Omental fat pad (tissue), 4 donors: ENCODE measurements at places on chromosomes 12 and 14. TPM values are rescaled to one million over a fixed set of nuclear protein-coding genes. Genes with fewer than 3 reads are reported as not detected.
A peak's percentile ranks its signal among the peaks of the same experiment; 100 is the strongest.

Gene PPP1R36
- 3.2 TPM for total RNA-seq

Gene IL31
- total RNA-seq, result not detected

DNA sequence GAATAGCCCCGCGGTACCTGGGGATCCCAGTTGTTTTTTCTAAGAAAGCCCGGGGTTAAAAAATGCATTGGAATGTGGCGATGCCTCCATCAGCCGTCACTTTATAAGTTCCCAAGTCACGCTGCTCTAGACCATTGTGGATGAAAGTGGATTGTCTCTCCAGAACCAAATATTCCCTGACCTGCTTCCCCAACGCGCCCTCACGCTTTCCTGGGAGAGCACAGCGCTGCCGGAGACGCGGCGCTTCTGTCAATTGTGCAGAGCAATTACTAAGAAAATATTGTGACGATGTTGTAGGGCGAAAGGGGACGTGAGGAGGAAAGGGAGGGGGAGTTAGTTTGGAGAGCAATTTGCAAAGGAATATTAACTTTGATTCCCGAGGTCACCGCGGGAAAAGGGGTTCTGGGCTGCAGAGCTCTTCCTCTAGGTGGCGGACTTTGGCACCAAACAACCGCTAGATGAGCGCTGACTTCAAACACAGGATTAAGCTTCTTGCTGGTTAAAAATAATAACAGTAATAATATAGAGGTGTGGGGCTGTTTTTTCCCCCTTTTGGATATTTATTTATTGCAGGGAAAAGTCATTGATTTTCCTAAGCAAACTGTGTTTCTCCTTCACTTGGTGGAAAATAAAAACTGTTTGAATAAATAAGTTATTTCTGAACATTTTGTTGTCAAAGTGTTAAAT lies 9.6 kb upstream of the FOXG1 start:
- DNase-seq, result no peak

- DNase-seq, result no peak
Measured at GRCh38 chr12:115973066-115973465, 304.4 kb downstream of the MED13L start.

Gene ST8SIA1
- total RNA-seq, result 3.5 TPM

- no peak for DNase-seq
Measured at GRCh38 chr14:100668352-100668751, 58.3 kb upstream of the DLK1 start.

DNA sequence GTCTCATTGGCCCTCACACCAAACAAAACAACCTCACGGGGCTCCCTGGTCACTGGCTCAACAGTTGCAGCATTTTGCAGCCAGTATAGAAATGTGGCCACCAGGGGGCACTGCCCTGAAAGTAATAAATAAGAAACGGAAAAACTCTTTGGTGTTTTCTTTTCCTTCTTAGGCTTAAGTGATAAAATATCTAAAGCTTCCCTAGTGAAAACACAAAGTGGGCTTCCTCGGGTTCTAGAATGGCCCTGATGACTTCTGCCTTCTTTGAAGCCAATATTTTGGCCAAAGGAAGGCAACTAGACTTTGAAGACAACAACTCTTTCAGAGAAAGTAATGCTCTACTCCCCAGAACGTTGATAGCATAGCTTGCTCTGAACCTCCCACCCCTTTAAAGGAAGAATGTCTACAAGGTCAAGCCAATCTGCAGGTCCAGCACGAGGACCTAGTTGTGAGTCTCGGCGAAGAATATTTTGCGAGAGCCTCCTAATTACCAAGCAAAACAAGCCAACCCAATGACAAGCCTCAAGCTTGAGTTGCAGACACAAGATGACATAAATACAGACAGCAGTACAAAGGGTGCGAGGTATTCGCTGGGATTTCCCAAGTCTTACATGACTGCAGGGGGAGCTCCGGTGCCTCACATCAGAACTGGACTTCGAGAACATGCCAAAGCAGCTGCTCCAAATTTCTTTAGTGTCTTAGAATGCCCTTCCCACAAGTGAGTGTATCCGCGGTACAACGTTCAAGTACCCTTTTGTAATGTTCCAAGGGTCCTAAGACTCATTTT lies 2.6 kb downstream of the ITPK1 start:
- DNase-seq, result peak; percentile 98

GRCh38 chr12:75650595-75651341 lies 139.4 kb upstream of the KRR1 start:
- no peak for DNase-seq

Gene KLHDC2
- 48.6 TPM for total RNA-seq

Gene CMA1
- total RNA-seq, result not detected

DNA sequence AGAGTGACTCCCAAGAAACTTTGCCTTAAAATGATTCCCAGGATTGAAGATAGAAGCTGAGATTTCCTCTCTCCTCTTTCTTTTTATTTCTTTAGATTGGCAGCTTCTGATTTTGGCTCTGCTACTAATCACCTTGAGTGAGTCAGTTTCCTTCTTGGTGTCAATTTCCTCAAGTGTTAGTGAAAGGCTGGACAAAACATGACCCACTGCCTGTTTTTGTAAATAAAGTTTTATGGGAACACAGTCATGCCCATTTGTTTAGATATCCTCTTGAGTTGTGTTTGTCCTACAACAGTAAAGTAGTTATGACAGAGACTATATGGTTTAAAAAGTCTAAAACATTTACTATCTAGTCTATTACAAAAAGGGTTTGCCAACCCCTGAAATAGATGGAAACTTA lies 227.2 kb upstream of the TBX3 start:
- DNase-seq, result no peak

GRCh38 chr14:91125271-91125660 lies 11.4 kb downstream of the DGLUCY start:
- DNase-seq, result no peak

Gene LMNTD1
- total RNA-seq, result not detected

GRCh38 chr14:103198131-103199105 lies 75.2 kb downstream of the TNFAIP2 start:
- no peak for DNase-seq

Gene KRT75
- not detected for total RNA-seq

GRCh38 chr12:94982456-94982855 lies 21.0 kb downstream of the NDUFA12 start:
- no peak for DNase-seq

DNA sequence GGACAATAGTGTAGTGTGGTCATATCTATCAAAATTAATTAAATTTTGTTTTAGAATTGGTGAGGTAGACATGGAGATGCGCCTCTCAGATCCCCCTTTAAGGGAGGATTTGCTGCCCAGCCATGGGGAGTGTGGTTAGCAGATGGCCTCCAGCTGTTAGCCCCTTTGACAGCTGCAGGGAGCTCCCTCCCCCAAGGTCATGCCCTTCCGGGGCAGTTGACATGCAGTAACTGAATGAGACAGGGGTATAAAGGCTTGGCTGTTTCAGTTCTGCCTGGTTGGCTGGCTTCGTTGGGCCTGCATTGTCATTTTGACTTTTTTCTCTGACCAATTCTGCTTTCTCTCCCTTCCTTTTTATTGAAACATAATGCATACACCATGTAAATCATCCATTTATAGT lies 291.5 kb upstream of the SRRM4 start:
- DNase-seq, result no peak

- no peak for DNase-seq
Measured at GRCh38 chr12:67773896-67774295, 125.4 kb downstream of the DYRK2 start.

Gene NAV3
- total RNA-seq, result 13.9 TPM

DNA sequence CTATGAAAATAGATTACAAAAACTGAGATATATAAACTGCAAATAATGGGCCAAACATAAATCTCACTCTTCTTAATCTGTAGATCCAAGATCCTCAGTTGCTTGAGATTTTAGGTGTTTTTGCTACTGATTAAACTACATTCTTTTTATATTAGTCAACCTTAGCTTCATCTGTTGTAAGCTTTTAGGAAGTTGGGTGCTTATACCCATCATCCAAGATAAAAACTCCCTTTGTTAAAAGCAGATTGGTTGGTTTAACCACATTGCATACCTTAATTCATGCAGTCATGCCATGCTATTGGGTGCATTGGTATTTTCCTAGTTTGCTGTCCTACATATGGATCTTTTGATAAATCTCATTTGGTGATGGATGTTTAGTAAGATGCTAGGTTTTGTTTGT lies 46.2 kb upstream of the DIP2B start:
- DNase-seq, result no peak

GRCh38 chr12:67501362-67501761 lies 147.2 kb upstream of the DYRK2 start:
- no peak for DNase-seq

Gene LRIG3
- total RNA-seq, result 33.8 TPM

- no peak for DNase-seq
Measured at GRCh38 chr12:14913381-14913781, 25.0 kb downstream of the ERP27 start.

Gene NPFF
- not detected for total RNA-seq

Gene KLRC1
- total RNA-seq, result 0.48 TPM

- DNase-seq, result no peak
Measured at GRCh38 chr12:77891518-77892147, 60.9 kb downstream of the NAV3 start.

- DNase-seq, result no peak
Measured at GRCh38 chr14:40003773-40004172, 571.5 kb upstream of the FBXO33 start.

DNA sequence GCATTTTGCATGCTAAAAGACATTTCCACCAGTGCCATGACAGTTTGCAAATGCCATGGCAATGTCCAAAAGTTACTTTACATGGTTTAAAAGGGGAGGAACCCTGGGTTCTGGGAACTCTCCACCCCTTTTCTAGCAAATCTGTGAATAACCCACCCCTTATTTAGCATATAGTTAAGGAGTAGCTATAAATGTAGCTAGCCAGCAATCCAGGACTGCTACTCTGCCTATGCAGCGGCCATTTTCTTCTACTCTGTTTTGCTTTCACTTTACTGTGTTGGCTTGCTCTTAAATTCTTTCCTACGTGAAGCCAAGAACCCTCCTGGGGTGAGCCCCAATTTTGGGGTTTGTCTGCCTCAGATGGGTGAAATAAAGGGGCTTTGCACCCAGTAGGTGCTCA lies 141.0 kb downstream of the PTPN11 start:
- DNase-seq, result no peak

DNA sequence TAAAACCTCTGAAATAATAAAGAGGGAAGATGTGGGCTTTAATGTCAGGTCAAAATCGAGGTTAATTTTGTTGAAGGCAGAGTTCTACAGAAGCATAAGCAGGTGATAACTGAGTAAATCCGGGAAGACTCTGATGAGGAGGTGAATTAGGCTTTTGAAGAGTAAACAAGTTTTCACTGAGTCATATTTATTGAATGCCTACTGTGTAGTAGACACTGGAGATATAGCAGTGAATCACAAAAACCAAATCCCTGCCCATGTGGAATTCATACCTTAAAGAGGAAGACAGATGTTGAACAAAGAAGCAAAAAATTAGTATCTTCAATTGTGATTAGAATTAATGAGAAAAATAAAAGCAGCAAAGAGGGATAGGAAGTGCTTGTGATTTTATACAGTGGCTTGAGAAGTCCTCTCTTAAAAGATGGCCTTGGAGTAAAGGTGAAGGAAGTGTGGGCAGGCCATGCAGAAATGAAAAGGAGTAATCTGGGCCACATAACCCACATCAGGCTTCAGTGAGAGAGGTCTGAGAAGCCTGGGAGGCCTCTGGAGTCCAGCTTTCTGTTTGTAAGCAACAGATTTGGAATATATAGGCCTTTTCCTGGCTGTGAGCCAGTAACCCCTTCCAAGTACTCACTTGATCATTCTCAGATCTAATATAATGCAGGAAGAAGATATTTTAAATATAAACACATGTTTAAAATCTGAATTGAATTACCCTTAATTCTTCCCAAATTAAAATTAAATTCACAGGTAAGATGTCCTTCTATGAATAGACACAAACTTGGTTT lies 46.7 kb downstream of the BHLHE41 start:
- no peak for DNase-seq
